ENCODE measurements at places on chromosomes 5 and 9.

DNA sequence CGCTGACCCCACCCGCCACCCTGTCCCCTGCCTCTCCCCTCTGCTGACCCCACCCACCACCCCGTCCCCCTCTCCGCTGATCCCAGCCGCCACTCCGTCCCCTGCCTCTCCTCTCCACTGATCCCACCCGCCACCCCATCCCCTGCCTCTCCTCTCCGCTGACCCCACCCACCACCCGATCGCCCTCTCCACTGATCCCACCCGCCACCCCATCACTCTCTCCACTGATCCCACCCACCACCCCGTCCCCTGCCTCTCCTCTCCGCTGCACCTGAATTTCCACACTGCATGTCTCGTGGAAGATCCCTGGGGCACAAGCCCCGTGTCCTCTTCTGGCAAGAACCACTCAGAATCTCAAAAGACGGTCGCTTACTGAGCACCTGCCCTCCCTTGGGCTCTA, 53.4 kb upstream of the OLFM1 start:
- DNase-seq: no peak

- no peak for DNase-seq
These were observed 5.3 kb downstream of the SPEF2 start for GRCh38 chr5:35622974-35623373.

DNA sequence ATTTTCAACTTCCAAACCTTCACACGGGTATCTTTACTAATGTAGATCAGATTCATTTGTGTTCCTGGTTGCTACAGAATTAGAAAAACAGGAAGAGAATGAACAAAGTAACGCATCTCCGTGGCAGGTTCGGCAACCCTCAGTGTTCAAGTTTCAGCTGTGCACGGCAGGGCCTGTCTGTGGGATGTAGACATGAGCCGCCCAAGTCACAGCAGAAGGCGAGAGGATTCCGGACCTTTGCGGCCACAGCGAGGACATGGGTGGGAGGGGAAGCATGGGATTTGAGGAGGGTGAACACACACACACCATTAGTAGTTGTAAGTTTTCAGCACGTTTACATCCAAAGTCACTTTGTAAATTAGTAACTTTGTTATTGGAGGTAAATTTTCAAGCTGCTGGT, 31.7 kb upstream of the CEP72 start:
- no peak for DNase-seq

GRCh38 chr5:137320056-137321045, 178.8 kb downstream of the SPOCK1 start:
- DNase-seq: peak; percentile 25

GRCh38 chr5:135264451-135265440, 134.3 kb downstream of the MACROH2A1 start:
- peak; percentile 22 for DNase-seq

- DNase-seq: no peak
These were observed 92.3 kb upstream of the SPATA31C2 start for GRCh38 chr9:88230612-88231011.

GRCh38 chr5:102600964-102601363, 102.2 kb upstream of the SLCO6A1 start:
- no peak for DNase-seq

- no peak for DNase-seq
These were observed 38.4 kb upstream of the BARHL1 start for GRCh38 chr9:132543960-132544359.

- no peak for DNase-seq
These were observed 204.5 kb downstream of the RGS3 start for GRCh38 chr9:113668061-113668460.

DNA sequence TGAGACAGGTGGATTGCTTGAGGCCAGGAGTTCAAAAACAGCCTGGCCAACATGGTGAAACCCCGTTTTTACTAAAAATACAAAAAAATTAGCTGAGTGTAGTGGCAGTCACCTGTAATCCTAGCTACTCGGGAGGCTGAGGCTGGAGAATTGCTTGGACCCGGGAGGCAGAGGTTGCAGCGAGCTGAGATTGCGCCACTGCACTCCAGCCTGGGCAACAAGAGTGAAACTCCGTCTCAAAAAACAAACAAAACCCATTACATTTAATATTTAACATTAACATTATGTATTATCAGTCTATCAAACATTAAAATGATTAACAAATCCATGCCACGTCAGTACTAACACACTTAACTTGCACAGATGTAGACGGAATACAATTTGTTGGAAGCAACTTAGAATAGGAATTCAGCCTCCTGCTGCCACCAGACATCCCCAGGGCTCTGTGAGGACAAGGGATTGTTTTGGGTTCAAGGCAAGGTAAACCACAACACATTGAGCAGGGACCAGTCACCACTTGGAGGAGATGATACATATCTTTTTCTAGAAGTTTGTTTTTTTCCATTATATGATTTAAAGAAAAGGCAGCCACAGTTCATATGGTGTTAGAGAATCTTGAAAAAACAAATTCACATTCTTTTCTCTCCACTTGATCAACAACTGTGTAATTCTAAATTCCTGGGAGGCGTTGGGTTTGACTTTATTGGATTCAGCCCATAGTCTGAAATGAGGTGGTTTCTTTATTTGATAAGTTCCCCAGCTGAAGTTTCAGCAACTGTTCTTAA, 104.1 kb upstream of the BASP1 start:
- DNase-seq: no peak

DNA sequence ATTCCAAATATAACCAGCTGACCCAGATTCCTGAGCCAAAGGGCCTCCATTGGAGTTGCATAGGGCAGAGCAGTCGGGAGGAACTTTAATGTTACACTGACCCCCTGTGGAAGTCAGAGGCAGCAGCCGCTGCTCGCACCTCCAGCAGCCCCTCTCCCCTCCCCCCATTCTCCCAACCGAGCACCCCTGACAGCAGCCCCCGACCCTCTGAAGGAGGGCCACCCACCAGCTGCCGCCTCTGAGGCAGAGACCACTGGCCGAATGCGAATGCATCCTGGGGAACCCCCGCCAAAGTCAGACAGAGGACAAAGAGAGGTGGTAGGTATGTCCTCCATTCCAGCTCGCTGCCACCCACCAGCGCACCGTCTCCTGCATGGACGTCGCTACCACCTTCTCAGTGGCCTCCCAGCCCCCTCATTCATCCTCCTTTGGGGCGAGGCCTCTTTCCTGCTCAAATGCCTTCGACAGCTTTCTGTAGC, 231.0 kb downstream of the CDK5RAP2 start:
- peak; percentile 14 for DNase-seq

DNA sequence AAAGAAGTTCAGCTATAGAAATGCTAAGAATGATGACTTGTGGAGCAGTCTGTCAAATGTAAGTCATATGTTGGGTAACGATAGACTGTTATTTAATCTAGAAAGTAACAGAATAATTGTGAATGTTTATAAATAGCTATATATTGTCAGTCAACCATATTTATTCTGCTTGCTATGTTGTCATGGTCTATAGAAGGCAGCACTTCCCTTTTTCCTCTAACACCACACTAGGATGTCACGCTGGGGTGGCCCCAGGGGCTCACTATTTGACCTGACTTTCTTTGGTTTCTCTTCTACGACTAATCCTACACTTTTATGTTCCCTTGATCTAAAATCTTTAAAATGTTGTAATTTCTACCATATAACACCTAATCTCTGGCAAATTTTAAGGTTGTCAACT, 20.5 kb downstream of the ERAP2 start:
- no peak for DNase-seq

GRCh38 chr5:154078272-154078671, 39.5 kb downstream of the MFAP3 start:
- no peak for DNase-seq

GRCh38 chr5:1801222-1801966, at the start of gene NDUFS6:
NDUFS6 (plus strand) TSS chr5:1801407; CDS start chr5:1801418, 11 bp downstream.
- peak; percentile 59 for DNase-seq

DNA sequence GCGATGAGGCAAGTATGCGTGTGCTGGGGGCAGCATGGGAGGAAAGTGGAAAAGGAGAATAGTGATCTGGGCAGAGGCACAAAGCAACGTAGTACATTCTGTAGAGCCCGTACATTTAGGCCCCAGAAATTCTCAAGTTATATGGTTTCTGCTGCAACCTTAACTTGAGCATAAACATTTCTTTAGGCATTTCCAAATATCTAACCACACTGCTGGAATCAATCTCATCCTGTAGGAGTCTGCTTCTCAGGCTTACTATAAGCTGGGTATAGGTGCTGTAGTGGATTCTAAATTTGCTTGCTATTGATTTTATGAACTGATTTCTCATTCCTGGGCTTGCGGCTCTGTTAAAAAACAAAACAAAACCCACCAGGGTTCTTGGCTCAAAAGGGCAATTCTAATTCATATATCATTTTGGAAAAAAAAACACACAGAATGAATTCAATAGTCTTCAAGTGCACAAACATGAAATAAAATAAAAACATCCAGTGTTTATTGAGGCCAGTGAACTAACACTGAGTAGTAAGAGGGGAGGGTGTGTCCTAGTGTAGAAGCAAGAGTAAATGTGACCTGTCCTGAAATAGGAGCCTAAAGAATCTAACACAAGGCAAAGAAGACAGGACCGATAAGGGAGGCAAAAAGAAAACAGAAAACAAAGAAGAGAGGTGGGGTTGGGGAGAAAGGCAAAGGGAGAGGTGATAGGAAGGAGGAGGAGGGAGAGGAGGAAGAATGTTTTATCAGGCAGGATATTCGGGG, 145.5 kb upstream of the LHFPL2 start:
- no peak for DNase-seq

GRCh38 chr5:39092581-39093351, 18.6 kb upstream of the RICTOR start:
- no peak for DNase-seq

GRCh38 chr9:121472446-121472845, 27.2 kb downstream of the GGTA1 start:
- DNase-seq: no peak

DNA sequence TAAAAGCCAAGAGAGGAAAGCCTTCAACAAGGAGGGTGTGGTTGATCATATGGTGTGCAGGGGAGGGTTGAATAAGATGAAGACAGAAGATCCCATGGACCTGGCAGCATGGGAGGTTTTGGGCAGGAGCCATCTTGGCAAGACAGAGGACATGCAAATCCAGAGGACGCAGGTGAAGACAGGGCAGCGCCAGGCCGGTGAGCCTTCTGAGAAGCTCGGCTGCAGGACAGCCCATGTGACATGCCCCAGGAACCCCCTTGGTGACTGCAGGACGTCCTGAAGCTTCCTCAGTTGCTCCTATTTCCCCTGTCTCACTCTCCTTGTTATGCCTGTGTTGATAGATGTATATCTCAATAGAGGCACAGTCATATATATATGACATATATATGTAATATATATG, 159.4 kb downstream of the GADD45G start:
- DNase-seq: no peak

GRCh38 chr5:116297296-116297814, 212.5 kb downstream of the COMMD10 start:
- DNase-seq: no peak

DNA sequence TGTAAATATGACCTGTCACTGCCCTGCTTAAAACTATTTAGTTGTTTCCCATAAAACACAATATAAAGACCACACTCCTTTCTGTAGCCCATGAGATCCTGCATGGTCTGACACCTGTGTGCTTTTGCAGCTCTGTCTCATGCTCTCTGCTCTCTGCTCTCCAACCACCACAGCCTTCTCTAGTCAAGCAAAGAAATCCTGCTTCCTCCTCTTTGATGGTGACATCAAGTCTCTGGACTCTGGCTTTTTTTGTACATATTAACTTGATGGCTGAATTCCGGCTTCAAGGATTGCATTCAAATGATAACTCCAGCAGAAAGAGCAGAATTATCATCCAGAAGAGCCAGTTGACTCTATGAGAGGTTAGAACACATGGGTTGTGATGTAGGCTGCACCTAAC, 58.2 kb downstream of the CHSY3 start:
- DNase-seq: no peak

DNA sequence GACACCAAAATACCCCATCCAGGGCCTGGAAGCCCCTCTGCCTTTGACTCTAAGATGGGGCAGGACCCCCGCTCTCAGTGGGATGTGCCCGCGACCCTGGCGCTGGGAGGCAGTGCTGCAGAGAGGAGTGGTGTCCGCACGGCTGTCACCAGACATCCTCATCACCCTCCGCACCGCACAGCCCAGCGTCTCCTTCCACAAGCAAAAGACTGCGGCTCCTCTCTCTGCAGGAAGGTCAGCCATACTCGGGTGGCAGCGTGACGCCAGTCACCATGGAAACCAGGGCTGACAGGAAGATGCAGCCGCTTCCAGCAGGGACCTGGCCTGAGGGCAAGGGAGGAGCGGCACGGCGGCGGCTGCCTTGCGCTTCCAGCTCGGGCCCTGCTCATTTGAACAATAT, 17.1 kb upstream of the SLC6A3 start:
- no peak for DNase-seq

GRCh38 chr5:33808699-33809098, 83.1 kb downstream of the ADAMTS12 start:
- no peak for DNase-seq

GRCh38 chr9:2248768-2249265, 233.7 kb downstream of the SMARCA2 start:
- DNase-seq: no peak

All from C1 segment of cervical spinal cord (tissue), 14 donors.